ENCODE measurements at places on chromosomes 5 and 9.

DNA sequence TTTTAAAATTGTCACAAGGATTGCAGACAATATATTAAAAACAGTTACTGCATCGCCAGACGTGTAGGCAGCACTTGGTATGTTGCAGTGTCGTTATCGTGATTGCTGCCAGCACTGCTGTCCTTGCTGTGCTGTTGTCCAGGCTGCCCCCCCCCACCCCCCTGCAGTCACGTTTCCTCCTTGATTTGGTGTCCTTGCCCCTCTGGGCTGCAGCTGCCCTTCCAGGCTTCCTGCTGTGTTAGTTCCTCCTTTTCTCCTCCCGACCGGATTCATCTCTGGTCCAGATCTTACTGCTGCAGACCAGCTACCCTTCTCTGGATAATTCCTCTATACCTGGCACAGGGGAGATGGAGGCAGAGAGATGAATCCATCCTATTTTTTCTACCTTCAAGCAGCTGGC, 298.9 kb downstream of the TRIM32 start:
- DNase-seq: no peak

DNA sequence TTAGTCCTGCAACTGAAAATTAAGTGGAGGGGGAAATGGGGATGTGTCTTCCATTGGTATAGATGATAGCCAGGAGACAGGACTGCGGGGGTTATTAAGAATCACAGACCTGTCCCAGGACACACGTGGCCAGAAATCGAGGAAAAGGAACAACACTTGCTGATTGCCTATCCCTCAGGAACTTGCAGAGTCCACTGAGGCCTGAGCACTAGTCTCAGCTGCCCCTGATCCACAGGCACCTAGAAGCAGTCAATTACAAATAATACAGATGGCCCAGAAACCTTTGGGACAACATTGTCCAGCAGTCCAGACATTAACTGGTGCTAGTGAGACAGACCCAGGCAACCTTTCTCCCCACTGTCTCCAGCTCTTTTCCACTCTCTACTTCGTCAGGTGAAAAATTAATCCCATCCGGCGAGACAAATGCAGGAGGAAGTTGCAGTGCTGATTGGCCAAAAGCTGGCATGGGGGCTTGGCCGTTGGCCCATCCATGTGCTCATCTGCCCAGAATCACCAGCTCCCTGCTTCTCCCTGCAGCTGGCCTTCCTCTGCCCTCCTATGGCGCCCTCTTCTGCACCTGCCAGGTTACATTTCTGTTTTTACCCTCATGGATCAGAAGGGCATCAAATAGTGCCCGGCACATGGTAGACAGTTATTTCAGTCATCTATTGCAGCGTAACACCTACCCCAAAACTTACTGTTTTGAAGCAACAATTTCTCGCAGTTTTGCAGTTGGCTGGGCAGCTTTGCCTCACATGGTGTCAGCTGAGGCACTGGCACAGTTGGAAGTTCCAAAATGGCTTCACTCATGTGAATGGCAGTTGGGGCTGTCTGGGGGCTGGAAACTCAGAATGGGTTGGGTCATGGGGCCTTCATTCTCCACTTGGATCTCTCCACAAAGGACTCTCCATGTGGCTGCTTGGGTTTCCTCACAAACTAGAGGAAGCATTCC, 3.6 kb upstream of the B4GALT1 start:
- peak; percentile 47 for DNase-seq

DNA sequence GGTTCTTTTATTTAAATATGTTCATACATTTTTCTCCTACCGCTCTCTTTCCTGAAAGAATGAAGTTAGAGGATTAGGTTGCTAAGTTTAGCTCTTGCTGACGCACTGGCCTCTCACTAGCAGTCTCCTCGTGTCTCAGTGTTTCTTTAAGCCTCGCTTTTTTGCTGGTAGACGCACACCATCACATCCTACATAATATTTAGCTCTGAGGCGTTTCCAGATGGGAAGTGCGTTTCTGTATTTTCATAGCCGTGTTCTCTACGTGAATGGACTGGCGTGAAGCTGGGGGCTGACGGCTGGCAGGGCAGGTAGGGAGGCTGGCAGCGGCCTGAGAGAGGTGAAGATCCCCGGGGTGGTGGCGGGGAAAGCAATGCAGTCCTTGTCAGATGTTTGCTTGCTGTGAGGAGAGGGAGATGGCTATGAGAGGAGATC, 79.2 kb upstream of the SPRY4 start:
- no peak for DNase-seq

DNA sequence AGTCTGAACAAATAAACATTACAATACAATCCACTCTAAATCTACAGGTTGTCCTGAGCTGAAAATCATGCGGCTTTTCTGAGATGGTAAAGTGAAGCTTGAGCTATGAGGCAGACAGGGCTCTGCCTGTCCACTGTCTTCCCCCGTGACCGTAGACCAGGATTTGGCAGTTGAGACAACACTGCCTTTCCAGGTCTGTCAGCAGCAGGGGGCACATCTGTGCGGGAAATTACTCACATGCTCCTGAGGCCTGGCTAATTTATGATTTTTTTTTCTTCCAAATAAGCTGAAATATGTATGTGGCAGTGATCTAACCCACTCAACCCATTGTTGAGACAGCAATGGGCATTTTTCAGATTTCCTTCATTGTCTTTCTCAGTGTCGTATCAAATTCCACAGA, 307.9 kb downstream of the FBXL7 start:
- no peak for DNase-seq

- DNase-seq: no peak
Measured at GRCh38 chr5:103098993-103099392, 20.9 kb downstream of the GIN1 start.
